ENCODE measurements at places on chromosomes 1 and 21. TPM values are rescaled to one million over a fixed set of nuclear protein-coding genes. Genes with fewer than 3 reads are reported as not detected.

DNA sequence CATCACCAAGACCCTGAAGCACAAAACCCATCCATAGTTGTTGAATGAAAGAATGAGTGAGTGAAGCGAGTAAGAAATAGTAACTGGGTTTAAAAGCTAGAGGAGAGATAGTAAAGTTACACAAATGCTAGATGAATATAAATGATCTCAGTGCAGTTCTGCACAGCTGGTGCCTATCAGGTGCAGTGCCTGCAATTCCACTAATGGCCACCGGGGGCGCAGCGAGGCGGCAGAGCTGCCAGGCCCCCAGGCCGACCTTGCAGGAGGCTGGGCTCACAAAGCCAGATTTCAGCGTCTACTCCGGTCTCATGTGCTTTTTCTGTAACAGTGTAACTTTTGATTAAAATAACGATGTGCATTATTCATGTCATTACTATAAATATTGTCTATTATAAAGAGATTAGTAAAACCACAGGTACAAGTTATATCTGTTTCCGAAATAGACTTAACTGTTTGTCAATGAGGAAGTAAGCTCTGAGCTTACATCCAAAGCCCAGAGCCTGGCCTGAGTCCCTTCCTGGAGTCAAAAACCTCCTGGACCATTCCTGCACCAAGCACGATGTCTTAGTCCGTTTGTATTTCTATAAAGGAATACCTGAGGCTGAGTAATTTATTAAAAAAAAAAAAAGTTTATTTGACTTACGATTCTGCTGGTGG is 477.6 kb downstream of the NPHP4 start:
- no peak overlapping the region for H3K4me3 ChIP-seq
- H3K27me3 ChIP-seq = no peaks in the 10 kb centered on the region
- no peaks in the 10 kb centered on the region for H3K4me1 ChIP-seq
- no peak overlapping the region for H3K27ac ChIP-seq

DNA sequence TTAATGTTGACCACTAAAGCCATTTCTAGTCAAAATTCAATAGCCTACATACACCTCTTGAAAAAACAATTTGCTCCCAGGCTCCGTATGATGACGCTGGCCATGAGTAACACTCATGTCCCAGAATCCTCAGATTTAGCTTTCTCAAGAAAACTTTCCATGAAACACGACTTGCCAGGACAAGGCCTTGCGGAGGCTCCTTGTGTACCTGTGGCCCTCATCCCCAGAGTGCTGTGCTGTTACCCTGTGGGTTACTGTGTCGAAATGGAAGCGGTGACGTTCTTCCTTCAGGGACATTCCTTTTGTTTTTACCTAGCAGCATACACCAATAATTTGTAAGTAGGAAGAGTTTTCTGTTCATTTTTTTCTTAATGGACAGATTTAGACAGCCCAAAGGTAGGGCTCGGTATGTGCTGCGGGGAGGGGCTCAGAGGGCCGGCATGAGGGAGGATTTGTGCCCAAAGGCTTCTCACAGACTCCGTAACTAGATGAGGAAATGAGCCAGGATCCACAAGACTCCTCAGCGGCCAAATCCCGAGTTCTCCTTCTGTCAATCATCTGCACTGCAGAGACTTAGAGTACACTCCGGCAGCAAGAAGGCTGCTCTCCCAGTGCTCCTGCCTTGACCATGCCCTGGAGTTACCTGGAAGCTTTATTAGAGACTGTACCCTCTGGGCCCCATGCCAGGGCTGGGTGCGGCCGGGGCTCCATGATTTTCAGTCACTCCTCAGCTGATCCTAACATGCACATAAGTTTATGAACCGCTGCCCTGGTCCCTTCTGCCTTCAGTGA is 17.8 kb downstream of the GNG12 start:
- H3K27ac ChIP-seq = no peak overlapping the region
- H3K4me3 ChIP-seq = no peak overlapping the region
- DNase-seq = no peak
- no peaks in the 10 kb centered on the region for H3K4me1 ChIP-seq
- no peaks in the 10 kb centered on the region for H3K36me3 ChIP-seq
- no peaks in the 10 kb centered on the region for H3K27me3 ChIP-seq

GRCh38 chr1:169690489-169690888 is 20.9 kb downstream of the SELL start:
- peaks cover 51% of the 10 kb centered on the region for H3K4me1 ChIP-seq
- H3K27ac ChIP-seq = no peak overlapping the region
- DNase-seq = no peak
- H3K36me3 ChIP-seq = no peaks in the 10 kb centered on the region

- no peak overlapping the region for H3K27ac ChIP-seq
- no peaks in the 10 kb centered on the region for H3K4me1 ChIP-seq
- no peak for DNase-seq
- no peak overlapping the region for H3K4me3 ChIP-seq
- no peaks in the 10 kb centered on the region for H3K36me3 ChIP-seq
- H3K27me3 ChIP-seq = no peaks in the 10 kb centered on the region
Measured at GRCh38 chr1:97423403-97423802, 497.4 kb downstream of the DPYD start.

DNA sequence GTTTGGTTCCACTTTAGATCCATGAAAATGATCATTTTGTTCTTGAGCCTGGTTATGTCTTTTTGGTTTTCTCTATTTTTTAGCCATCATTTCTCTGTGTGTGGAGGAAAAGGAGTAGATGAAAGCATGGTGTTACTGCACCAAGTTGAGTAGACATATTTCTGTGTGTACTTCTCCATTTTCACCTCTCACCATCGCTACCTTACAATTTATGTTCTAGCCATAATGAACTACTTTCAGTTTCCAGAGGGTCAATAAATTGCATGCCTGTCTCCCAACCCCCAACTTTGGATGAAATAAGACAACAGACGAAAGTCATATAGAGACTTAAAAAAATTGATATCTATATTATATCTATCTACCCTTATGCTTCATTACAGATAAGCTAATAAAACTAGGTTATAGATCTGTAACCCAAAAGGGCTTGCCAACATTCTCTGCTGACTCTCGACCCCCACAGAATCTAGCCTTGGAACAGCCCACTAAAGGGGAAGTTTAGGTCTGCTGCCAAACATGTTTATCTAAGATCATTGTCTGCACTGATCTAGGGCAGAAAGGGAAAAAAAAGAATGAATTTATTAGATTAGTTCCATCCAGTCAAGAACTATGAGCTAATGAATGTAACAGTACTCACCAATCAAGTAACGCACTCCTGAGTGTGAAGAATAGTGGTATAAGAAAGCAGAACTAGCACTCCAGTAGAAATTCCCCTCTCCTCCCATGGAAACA is 7.5 kb upstream of the MAN1A2 start:
- no peak overlapping the region for H3K27ac ChIP-seq
- DNase-seq = no peak
- H3K4me3 ChIP-seq = no peak overlapping the region
- no peaks in the 10 kb centered on the region for H3K27me3 ChIP-seq
- no peaks in the 10 kb centered on the region for H3K36me3 ChIP-seq

GRCh38 chr1:62753031-62753965 is 30.6 kb upstream of the ATG4C start:
- no peaks in the 10 kb centered on the region for H3K27me3 ChIP-seq
- H3K36me3 ChIP-seq = no peaks in the 10 kb centered on the region
- DNase-seq = no peak
- H3K4me1 ChIP-seq = no peaks in the 10 kb centered on the region
- no peak overlapping the region for H3K27ac ChIP-seq

- H3K4me3 ChIP-seq = no peak overlapping the region
- no peak overlapping the region for H3K27ac ChIP-seq
- peaks cover 8% of the 10 kb centered on the region for H3K36me3 ChIP-seq
- DNase-seq = no peak
Measured at GRCh38 chr1:160244209-160244608, 18.1 kb downstream of the DCAF8 start.

- H3K4me1 ChIP-seq = no peaks in the 10 kb centered on the region
- no peak overlapping the region for H3K27ac ChIP-seq
- H3K36me3 ChIP-seq = no peaks in the 10 kb centered on the region
Measured at GRCh38 chr1:36715797-36716196, 233.1 kb upstream of the CSF3R start.

- H3K4me3 ChIP-seq = no peak overlapping the region
- no peaks in the 10 kb centered on the region for H3K4me1 ChIP-seq
- no peak overlapping the region for H3K27ac ChIP-seq
- no peak for DNase-seq
- no peaks in the 10 kb centered on the region for H3K36me3 ChIP-seq
- no peaks in the 10 kb centered on the region for H3K27me3 ChIP-seq
Measured at GRCh38 chr1:28782011-28782410, 30.0 kb upstream of the OPRD1 start.

DNA sequence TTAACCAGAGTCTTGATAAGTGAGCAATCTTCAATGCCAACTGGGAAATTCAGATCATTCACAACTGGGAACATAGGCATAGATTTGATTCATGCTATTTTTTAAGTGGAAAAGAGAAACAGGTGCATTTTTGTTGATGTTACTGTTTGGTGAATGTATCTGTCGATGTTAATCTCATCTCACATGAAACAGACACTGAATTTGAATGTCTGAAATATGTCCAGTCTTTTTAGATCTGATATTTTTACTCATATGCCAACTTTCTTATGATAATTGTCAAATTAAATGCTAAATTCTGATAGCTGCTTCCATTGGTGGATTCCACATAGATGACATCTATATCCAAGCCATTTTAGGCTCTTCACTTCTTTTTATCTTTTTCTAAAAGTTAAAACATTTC is 213.1 kb downstream of the RYR2 start:
- no peaks in the 10 kb centered on the region for H3K27me3 ChIP-seq
- H3K4me1 ChIP-seq = no peaks in the 10 kb centered on the region
- H3K4me3 ChIP-seq = no peak overlapping the region

NUAK2 gene
- 3.0 TPM for total RNA-seq

FCRL6 gene
- total RNA-seq = 0.11 TPM

MATN1 gene
- 0.24 TPM for total RNA-seq
